Skin of body (tissue), 3 donors: ENCODE measurements at places on chromosomes 16 and 17.
A peak's percentile ranks its signal among the peaks of the same experiment; 100 is the strongest.

GRCh38 chr16:13333336-13333735 is 431.9 kb downstream of the SHISA9 start:
- no peak for DNase-seq

DNA sequence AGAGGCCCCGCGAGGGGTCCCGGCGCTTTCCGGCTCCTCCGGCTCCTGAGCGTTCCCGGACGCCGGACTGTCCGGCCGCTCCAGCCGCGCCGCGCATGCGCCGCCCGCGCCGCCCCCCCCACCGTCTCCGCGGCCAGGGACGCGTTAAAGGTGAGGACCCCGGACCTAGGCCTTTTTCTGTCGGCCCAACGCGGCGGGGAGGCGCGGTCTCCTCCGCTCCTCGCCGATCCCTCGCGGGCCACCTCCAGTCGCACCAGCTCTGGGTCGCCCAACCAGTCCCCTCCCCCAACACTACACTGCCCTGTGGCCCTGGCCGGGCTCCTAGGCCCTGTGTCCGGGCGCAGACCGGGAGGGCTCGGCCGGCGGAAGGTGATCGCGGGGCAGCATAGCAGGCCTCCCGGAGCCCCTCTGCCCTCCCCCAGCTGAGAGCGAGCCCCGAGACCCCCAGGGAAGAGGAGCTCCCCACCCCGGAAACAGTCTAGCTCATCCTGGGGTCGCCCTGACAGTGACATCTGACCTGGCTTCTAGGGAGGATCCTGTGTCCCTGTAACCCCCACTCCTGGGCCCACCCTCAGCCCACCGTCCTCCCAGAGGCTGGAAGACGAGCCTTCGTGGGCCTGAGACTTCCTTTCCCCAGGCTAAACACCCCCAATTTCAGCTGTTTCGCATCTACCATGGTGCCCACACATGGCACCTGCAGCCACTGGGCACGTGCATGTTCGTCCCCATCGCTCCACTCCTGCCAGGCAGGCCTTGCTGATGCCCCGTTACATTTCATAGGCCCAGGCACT is 14.7 kb upstream of the BCAR1 start:
- DNase-seq = no peak

DNA sequence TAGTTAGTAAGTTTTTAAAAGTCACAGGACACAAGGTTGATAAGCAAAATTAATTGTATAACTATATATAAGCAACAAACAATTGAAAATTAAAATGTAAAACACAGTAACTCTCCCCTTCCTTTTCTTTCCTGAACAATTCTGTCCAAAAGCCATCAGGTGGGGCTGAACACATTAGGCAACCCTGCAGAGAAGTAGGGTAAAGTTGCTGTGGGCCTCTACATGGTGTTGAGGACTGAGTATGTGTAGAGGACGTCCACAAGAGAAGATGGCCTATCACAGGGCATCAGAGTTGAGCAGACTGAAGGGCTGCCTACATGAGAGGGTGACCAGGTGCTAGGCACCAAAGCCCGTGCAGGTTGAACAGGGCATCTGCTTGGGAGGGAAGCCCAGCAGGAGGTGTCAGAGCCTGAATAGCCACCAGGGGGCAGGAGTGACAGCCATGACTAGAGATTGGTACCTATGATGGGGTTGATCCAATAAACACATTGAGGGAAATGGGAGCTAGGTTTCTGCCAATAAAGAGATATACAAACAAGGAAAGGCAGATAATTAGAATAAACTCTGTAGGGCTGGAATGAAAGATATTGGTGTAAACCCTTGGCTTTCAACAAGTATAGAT is 415.1 kb downstream of the NPIPA8 start:
- DNase-seq = no peak

- DNase-seq = no peak
Measured at GRCh38 chr16:49563666-49564065, 190.1 kb downstream of the C16orf78 start.

DNA sequence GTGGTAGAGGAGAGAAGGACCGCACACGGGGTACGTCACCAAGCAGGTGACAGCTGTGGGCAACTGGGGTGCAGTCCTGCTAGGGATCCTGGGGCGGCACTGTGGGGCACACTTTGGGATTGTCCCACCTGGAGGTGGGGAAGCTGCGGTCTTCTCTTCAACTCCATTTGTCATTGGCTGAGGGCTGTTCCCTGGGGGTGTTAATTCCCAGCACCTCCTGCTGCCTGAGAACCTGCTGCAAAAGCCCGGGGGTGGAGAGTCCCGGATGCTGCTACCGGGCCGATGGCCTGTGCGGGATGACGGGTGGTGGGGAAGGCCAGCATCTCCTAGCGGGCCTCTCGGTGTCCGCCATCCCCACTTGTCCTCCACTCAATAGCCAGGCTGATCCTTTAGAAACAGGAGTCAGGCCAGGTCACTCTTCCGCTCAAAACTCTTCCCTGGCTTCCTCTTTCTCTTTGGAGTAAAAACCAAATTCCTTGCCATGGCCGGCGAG is 100.2 kb downstream of the CYLD start:
- no peak for DNase-seq

DNA sequence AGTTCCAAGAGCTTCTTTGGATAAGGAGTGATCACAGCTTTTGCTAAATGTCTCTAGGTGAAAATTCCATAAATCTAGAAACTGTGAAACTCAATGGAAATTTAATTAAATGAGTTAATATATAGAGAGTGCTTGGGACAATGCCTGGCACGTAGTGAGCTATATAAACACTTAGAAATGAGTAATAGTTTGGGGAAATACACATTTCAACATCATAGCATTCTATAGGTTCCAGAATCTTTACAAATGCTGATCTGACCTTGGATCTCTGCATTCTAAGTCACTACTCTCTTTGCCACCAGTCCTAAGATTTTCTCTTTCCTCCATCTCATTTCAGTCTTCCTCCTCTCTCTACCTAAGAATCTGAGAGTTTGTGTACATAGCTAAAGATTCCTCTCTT is 175.6 kb downstream of the SOX9 start:
- no peak for DNase-seq

GRCh38 chr17:77245162-77245926 is 104.6 kb downstream of the SEC14L1 start:
- DNase-seq = no peak

GRCh38 chr16:53901408-53901807 is 197.5 kb downstream of the FTO start:
- DNase-seq = no peak

DNA sequence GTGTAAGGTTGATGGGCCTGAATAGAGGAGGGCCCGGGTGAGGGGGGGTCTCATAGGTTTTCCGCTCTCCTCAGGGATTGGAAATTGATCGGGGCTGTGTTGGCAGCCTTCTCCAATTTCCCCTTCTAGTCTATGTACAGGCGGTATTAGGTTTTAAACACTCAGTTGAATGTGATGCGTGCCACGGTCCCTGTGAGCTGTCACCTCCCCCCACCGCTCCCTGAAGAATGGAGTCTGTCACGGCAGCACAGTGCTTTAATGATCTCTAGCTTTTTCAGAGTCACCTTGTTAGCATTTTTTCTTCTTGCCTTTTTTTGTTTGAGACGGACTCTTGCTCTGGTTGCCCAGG is 800 bp downstream of the COX4I1 start:
- no peak for DNase-seq

DNA sequence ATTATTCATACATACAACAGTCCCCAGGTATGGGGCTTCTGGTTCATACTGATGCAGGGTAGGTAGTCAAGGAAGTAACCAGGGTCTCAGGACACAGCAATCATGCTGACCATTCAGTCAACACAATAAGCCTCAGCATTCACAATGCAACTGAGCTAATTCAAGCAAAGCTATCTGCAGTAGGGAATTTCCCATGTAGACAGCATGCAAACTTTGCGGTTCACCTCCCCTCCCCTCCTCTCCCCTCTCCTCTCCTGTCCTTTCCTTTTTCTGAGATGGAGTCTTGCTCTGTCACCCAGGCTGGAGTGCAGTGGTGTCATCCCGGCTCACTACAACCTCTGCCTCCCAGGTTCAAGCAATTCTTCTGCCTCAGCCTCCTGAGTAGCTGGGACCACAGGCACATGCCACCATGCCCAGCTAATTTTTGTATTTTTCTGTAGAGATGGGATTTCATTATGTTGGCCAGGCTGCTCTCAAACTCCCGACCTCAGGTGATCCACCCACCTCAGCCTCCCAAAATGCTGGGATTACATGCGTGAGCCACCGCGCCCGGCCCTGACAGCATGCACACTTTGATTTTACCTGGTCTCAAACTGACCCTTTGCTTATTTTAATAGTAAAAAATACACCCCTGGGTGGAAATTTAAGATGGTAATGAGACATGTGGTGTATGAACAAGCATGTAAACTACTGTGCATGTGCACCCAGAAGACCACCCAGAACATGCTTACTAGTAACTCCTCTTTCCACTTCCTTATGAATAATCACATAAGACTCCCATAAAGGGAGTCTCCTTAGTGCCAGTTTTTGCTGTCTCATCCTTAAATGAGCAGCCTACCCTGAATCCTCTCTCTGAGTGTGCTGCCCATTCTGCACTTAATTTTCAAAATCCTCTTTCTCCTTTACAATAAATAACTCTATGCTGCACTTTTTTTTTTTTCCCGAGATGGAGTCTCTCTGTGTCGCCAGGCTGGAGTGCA is 9.3 kb upstream of the RNF135 start:
- DNase-seq = no peak

- peak; percentile 19 for DNase-seq
Measured at GRCh38 chr16:77989846-77990245, 32.5 kb upstream of the CLEC3A start.

- DNase-seq = no peak
Measured at GRCh38 chr17:9998060-9998459, 93.0 kb upstream of the RCVRN start.

- no peak for DNase-seq
Measured at GRCh38 chr16:22313876-22314470, 16.8 kb downstream of the POLR3E start.

- DNase-seq = peak; percentile 32
Measured at GRCh38 chr17:65231662-65232335, 94.6 kb downstream of the RGS9 start.

- DNase-seq = no peak
Measured at GRCh38 chr17:60315650-60316049, 76.3 kb downstream of the USP32 start.

- DNase-seq = no peak
Measured at GRCh38 chr16:50718061-50718760, 23.7 kb upstream of the CYLD start.

DNA sequence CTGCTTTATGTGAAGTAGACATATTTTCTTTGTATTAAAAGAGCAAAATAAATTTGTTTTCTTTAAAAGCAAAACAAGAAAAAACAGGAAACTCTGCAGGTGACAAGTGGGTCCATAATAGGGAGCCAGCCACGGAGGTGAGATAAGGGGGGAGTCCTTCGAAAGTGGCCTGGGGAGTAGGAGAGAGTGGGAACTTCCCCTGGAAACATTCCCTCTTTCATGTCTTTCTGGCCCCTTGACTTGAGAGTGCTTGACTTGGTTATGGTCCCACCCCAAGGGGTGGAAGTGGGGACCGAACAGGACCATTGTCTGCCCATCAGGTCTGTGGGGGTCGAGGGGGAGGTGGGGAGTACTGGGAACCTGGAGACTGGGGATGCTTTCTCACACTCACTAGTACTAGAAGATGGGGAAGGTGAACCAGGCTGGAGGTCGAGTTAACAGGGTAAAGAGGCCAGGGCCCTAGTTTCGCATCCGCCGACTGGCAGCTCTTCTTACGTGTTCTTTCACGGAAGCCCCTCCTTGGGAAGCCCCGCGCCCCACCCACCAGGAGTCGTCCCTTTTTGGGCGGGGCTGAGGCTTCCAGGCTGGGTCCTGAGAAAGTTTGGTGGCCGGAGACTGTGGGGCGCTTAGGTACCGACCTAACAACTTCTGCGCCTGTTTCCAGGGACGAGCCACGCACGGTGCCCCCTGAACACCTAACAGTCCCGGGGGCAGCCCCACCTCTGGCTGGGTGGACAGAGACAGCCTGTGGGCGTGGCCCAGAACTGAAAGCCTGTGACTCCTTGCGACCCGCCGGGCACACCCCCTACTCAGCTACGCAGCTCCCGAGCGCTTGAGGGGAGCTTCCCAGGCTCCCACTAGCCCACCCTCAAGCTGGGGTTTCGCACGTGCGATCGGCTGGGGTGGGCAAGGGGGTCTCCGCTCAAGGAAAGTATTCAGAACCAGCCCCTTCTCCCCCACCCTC is 790 bp downstream of the TRADD start:
- DNase-seq = no peak

- DNase-seq = no peak
Measured at GRCh38 chr16:2929693-2930092, 18.0 kb downstream of the FLYWCH1 start.

GRCh38 chr17:28612936-28613872 is 781 bp downstream of the RSKR start:
- DNase-seq = no peak

GRCh38 chr16:21610006-21610544 is 10.7 kb downstream of the METTL9 start:
- DNase-seq = no peak

- no peak for DNase-seq
Measured at GRCh38 chr17:74343526-74344284, 17.7 kb downstream of the KIF19 start.

GRCh38 chr16:51180719-51181502 is 29.8 kb upstream of the SALL1 start:
- no peak for DNase-seq

DNA sequence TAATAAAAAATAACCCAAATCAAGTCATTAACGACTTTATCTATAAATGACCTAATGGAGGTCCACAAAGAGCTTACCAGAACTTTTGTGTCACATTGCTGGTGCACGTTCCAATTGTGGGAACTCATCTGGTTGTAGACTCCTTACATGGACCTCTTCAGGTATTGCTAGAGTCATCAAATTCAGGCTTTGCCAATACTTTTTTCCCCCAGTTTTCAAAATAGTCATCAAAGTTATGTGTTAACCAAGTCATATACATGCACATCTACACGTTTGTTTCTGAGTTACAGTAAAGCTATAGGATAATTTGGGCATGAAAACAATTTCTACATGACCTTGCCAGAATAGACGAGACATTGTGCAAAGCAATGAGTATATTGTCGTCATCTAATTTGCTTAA is 76.2 kb upstream of the ADAMTS18 start:
- no peak for DNase-seq

- DNase-seq = no peak
Measured at GRCh38 chr17:19001907-19002590, 2.5 kb downstream of the FAM83G start.

DNA sequence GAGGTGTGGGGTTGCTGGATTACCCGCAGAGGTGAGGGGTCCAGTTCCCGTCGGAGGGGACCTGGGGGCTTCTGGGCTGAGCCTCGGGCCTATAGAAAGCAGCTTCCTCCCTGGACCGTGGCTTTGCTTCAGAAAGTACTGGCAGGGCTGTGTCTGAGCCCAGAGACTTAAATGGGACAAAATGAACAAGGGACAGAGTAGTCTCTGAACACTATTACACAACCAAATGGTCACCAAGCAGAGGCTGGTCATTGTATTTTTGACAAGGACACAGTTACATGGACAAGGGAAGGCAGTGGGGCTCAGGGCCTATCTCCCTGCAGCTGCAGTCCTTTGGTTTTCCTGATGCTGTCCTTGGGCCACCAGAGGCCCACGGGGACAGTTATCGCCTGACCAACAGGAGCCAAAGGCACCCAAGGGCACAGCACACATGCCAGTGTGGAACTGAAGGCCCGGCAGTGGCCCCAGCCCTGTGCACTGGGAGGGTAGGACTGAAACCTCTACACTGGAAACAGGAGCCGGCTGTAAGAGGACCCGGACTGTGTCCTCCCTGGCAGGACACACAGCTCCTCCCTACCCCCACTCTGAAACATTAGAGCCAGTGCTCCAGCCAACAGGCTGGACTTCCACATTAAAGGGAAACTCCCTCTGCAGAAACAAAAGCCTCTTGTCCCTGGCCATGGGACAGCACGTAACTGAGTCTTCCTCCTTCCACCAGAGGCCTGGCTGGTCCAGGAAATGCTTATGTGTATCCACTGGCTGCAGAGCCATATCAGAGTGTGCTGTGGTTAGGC is 26.0 kb upstream of the ERN1 start:
- peak; percentile 26 for DNase-seq

- DNase-seq = no peak
Measured at GRCh38 chr16:74903120-74903519, 81.8 kb downstream of the WDR59 start.
